ENCODE measurements at places on chromosomes 12 and 14.
A peak's percentile ranks its signal among the peaks of the same experiment; 100 is the strongest.

GRCh38 chr14:52369305-52369801 lies 55.2 kb downstream of the PTGER2 start:
- no peak for DNase-seq

GRCh38 chr14:54438703-54439102 lies 2.5 kb downstream of the CNIH1 start:
- DNase-seq, result no peak

DNA sequence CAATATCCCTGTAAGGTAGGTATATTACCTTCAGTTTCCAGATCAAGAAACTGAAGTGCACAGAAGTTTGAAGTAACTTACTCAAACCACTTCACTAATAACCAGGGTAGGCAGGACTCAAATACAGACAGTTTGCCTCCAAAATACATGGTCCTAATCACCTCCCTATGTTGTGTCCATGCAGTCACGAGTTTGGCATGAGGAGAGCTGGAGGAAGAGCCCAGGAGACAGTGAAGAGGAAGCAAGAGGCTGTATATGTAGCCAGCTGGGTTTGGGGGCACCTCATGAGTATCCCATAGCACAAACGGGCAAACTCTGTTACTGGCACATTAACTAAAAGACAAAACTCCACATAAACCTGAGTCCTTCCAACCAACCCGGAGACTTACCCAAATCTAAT lies 79.2 kb downstream of the DUSP16 start:
- DNase-seq, result no peak

GRCh38 chr12:56785141-56785865 lies 22.2 kb downstream of the HSD17B6 start:
- no peak for DNase-seq

DNA sequence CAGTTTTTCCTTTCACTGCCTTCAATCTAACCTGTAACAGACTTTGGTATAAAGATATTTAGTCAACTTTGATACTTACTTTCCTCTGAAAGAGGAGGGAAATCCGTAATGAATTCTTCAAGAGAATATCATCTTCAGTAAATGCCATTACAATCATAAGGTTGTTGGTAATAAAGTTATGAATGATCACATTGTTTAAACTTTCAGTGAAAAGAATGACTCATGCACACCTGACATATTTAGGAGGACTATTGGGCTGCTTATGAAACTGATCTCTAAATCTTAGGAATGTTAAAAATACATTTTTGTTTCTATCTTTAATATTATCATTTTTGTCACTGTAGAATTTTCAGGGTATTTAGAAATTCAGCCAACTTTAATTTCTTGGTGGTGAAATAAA lies 474.7 kb downstream of the SLC16A7 start:
- no peak for DNase-seq

DNA sequence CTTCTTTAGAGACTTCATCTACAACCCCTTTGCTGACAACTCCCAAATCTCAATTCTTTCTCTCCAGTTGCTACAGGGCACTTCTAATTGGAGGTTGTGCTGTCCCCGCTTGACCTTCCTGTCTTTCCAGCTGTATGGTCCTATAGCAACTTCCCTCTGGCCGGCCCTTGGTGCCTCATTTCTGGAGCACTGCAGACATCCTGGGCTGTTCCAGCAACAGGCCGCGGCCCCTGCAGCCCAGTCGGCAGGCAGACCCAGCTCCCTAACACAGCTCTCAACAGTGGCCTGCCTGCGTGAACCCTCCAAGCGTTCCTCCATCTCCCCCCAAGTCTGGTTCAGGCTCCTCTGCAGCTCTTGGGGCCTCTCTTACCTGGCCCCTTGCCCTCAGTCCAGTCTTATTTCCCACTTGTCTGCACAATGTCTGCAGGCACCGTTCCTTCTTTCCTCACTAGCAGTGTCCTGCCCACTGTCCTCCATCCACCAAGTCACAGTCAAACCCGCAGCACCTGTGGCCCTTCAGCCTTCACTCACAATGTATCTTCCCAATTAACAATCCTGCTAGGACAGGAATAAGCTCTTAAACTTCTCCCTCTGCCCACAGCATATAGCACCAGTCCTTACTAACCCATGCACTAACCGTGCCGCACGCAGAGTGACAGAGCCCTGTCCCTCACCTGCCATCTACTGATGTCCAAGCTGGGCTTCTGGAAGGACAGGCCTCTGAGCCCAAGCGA lies 1.6 kb upstream of the EML1 start:
- DNase-seq, result no peak

GRCh38 chr12:125137766-125138344 lies 72.6 kb downstream of the AACS start:
- DNase-seq, result no peak

DNA sequence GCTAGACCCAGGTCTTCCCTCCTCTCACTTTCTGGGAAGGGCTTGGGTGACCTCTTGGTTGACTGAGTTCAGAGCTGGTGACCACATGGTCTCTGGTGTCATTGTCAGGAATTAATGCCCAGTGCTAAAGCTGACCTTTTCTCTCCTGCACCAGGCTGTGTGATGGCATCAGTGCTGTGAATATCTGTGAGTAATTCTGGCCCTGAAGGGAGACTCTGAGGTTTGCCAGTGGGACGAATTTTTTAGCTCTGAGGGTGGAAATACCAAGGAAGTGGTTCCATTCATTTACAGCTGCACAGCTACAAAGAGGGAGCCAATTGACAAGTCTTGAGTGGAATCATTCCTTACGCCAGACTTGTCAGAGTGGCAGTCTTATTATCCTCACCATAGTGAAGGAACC lies 6.2 kb upstream of the KRT86 start:
- no peak for DNase-seq

GRCh38 chr12:12563290-12563928 lies 746 bp upstream of the DUSP16 start:
- DNase-seq, result no peak

- no peak for DNase-seq
These were observed 36.7 kb upstream of the IL22 start for GRCh38 chr12:68290126-68290525.

DNA sequence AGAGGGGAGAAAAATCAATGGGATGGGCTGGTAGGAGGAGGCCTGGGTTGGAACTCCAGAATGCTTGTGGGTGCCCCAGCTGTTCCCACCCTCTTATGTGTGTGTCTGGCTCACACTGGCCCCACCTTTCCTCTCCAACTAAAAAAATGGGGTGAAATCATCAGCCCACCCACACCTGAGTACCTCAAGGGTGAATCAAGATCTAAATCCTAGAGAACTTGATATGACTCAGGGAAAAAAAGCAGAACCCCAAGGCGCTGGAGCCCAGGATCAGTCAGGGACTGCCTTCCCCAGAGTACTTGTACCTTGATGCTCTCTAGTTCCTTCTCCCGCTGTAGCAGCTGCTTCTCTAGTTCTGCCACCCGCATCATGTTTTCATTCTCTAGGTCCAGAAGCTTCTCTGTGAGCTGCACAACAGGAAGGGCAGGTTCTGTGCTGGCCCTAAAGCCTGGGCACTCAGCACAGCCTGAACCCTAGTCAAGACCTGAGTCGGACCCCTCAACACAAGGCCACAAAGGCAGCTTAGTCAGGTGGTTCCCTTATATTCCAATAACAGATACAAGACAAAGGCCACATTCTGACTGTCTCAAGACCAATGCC lies 29.7 kb downstream of the PRPF40B start:
- no peak for DNase-seq

GRCh38 chr12:3563966-3564365 lies 73.0 kb downstream of the PRMT8 start:
- DNase-seq, result no peak

- no peak for DNase-seq
These were observed 77.0 kb upstream of the OVCH1 start for GRCh38 chr12:29574500-29574899.

DNA sequence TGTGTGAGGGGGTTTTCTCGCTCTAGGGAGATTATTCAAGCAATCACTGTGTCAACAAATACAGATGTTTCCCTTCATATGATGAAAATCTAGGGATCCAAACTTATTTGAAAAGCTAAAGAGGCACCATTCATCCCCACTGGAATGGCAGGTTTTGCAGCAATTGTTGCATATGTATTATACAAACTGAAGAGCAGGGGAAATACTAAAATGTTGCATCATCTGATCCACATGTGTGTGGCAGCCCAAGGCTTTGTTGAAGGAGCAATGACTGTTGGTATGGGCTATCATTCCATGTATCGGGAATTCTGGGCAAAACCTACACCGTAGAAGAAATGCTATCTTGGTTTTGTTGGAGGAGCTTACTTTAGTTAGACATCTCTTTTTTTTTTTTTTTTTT lies 4.1 kb upstream of the PRPF40B start:
- no peak for DNase-seq

- no peak for DNase-seq
These were observed 15.4 kb upstream of the OAS1 start for GRCh38 chr12:112891093-112892024.

GRCh38 chr14:46717211-46717610 lies 65.6 kb upstream of the RPL10L start:
- no peak for DNase-seq

GRCh38 chr12:48061938-48062719 lies 43.8 kb downstream of the SENP1 start:
- DNase-seq, result no peak

- no peak for DNase-seq
These were observed 11.7 kb downstream of the TNFRSF1A start for GRCh38 chr12:6330192-6330591.

DNA sequence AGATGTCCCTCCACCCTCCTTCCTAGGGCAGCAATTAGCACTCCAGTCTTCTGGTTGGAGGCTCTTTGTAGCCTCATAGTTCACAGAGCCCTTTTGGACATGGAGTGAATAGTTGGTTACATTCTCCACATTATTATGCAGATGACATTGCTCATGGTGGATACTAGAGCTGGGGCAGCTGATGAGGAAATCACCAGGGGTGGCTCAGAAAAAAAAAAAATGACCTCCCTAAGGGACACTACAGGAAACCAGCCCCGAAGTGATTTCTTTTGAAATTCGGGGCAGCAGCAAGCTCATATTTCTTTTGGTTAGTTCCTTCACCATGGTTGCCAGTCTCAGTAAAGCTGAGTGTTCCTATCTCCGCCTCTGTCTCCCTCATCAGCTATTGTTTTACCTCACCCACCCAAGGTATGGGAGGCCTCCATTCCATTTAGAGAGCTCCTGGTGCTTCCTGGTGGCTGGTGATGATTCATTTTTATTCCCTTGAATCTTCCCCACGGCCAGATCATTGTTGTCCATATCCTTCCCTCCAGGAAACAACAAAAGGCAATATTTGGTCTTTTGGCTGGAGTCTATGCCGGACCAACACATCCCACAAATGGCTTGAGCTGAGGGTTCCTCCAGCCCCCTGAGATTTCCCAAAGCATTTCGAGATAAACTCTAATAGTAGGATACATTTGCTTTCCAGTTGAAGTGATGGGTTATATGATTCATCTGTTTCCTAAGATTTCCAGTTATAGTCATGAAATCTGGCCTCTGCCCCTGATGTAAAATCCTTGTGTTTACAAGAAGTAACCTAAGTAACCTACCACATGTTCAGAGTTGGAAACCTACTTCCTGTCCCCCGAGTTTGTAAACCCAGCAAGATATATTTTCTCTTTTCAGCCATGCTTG lies 56.2 kb upstream of the NID2 start:
- DNase-seq, result no peak

GRCh38 chr12:82359115-82359478 lies 768 bp downstream of the METTL25 start:
- no peak for DNase-seq

GRCh38 chr12:62859321-62859737 lies 75.6 kb downstream of the PPM1H start:
- DNase-seq, result no peak

DNA sequence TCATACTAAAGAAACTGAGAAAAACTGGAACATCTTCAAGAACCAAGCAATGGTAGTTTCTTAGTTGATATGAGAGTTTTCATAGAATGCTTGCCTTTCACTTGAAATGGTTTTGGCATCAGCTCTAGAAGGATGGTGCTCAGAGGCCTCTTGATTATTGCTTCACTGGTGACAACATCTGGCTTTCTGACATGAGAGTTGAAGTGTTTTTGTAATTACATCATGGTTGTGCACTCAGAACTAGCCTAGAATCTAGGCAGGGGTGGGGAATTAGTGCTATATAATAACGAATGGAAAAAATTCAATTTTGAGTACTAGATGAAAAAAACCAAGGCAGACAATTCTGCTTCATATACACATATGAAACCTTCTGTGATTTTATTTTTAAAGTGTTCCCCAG lies 172.8 kb upstream of the LMNTD1 start:
- no peak for DNase-seq

GRCh38 chr12:45342848-45343247 lies 127.0 kb downstream of the ANO6 start:
- DNase-seq, result no peak

- no peak for DNase-seq
These were observed 133.6 kb downstream of the PDE3A start for GRCh38 chr12:20501958-20502357.

DNA sequence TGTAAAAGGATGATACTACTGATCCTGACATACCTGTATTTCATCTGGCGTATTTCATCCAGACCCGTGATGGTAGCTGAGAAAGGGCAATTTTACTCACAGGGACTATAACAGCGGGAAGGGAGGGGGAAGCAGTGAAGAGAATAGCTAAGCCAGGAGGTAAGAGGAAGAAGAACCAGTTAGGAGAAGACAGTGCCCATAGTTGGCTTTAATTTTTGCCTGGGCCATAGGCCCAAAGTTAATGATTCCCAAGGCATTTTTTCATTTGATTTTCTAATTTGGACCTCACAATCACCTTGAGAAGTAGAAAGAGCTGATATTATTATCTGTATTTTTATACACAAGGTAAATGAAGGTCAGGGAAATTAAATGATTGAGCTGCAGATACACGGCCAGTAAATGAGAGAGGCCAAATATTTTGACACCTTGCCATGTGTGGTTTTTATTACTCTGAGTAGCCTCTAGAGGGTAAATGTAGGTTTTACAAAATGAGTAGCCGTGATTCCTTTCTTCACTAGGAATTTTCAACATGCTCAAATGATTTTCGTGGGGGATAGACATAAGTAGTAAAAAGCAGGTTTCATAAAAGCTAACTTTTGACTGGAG lies 382.2 kb downstream of the FUT8 start:
- no peak for DNase-seq

- DNase-seq, result no peak
These were observed 28.1 kb downstream of the SPRING1 start for GRCh38 chr12:116709768-116710167.

DNA sequence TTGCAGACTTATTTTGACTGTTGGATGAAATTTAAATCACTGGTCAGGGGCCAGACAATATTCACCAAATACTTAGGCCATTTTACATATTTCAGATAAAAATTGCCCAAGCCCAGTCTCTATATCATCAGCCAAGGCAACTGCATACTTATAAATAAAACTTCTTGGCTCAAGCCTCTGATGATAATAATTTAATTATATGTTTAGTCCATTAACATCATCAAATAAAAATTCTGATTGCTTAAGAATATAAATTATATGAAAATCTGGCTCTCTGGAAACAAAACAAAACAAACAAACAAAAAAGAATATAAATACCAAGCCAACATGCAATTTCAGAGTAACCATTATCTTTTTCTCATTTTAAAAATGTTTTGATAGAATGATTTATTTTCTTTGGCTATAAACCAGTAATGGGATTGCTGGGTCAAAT lies 165.2 kb downstream of the BTG1 start:
- DNase-seq, result no peak

GRCh38 chr12:15244341-15244740 lies 23.1 kb upstream of the RERG start:
- no peak for DNase-seq

- DNase-seq, result peak; percentile 56
These were observed 64.8 kb downstream of the WSCD2 start for GRCh38 chr12:108193917-108194316.

Data from H1 (cell line).